ENCODE measurements at places on chromosomes 4 and X.

DNA sequence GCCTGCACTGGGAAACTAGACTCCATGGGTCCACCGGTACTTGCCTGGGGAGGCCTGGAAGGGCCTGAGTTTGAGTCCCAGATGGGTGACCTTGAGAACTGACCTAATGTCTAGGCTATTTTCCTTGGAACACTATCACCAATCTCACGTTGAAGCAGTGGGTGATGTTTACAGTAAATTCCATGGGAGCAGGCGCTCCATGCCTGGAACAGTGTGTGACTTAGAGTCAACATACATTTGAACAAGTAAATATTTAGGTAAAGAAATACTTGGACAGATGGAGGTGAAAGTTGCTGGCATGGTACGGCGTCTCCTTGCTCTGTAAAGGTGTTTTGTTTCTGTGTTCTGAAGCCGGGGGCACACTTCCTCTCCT, 47.5 kb downstream of the TBC1D14 start:
- DNase-seq: no peak

DNA sequence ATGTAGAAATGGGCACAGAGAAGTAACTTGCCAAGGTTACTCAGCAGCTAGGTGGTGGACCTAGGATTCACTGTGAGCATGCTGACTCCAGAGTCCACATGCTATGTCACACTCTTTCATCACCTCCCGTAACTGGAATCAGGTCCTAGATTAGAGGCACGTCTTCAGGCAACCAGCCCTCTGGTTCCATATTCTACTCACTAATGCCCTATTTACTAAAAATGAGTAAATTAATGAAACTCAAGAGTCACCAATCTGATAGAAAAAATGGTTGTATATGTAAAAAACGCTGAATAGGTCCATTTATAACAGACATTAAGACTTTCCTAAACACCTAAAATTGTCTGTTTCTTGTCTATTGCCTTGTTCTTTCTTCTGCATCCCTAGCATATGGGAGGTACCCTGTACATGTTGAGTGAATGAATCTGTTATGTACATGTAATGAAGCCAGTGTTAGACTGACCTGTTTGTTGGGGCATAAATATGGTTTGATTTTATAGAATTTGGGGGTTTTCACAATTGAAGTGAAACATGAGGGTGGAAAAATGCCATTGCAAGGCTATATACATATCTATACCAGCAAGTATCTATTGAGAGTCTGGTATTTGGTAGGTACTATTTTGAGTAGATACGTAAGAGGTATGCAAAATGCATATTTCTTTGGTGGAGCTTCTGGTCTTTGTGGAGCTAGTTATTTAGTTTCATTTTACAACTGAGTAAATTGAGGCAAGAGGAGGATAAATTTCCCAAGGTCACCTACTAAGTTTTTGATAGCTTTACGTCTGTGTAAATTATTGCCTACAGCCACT, 7.5 kb upstream of the RUFY3 start:
- no peak for DNase-seq

DNA sequence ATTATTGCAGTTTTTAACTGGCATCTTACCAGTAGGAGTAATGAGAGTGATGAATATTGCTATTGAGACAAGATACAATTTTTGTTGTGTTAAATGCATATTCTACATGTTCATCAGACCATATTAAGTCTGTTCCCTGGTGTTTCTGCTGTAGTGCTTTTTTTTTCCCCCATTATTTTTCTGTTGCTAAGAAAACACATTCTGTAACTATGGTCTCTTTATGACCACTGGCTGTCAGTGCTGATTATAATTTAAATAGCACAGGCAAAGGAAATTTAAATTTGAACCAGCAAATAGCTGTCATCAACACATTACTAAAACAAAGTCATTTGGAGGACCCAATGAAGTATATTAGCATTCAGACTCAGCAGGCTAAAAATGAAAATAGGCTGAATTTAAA, 98.3 kb upstream of the ANKRD50 start:
- no peak for DNase-seq

GRCh38 chrX:150848914-150849365, 49.5 kb downstream of the CD99L2 start:
- DNase-seq: no peak

- DNase-seq: no peak
Measured at GRCh38 chrX:130094696-130095095, 15.6 kb downstream of the ELF4 start.

GRCh38 chr4:123104310-123105025, 182.1 kb upstream of the NUDT6 start:
- DNase-seq: no peak

- DNase-seq: no peak
Measured at GRCh38 chr4:127708985-127709384, 21.2 kb upstream of the SLC25A31 start.

DNA sequence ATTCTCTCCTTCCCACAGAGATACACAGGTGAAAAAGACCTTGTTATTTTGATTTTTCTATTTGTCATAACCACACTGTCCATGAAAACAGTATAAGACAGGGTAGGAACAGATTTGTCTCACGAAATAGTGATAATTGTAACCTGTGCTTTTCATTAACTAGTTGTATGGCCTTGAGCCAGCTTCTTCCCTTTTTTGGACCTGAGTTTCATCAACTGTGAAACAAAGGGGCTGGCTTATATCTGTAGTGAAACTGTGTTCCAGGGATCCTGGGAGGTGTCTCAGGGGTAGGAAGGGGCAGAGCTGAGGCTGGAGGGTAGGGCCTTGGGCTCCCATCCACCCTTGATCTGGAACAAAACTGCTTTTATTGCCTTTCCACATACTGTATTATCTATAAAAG, 50.9 kb downstream of the MED28 start:
- no peak for DNase-seq

GRCh38 chr4:68256284-68256683, 10.8 kb upstream of the TMPRSS11B start:
- DNase-seq: no peak

DNA sequence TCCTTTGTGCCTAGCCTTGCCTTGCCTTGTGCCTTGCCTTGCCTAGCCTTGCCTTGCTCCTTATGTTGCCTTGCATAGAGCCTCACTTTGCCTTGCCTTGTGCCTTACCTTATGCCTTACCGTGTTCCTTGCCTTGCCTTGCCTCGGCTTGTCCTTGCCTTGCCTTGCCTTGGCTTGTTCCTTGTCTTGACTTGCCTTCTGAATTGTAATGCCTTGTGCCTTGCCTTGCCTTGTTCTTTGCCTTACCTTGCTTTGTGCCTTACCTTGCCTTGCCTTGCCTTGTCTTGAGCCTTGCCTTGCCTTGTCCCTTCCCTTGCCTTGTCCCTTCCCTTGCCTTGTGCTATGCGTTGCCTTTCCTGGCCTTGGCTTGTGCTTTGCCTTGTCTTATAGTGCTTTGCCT, 90.2 kb downstream of the TAB3 start:
- no peak for DNase-seq

DNA sequence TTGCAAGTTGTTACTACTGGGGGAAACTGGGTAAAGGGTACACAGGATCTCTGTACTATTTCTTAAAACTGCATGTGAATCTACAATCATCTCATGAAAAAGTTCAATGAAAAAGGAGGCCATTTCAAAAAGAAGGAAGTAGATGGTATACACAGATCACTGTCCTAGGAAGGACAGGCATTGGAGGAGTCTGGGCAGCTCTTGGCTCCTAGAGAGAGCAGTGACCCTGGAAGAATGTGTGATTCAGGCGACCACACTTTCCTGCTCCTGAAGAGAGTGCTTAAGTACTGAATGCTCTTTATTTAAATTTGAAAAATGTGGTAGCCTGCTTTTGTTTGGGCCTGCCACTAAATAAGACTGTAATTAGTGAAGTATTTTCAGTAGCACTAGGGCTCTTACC, 318.1 kb upstream of the CASK start:
- no peak for DNase-seq

DNA sequence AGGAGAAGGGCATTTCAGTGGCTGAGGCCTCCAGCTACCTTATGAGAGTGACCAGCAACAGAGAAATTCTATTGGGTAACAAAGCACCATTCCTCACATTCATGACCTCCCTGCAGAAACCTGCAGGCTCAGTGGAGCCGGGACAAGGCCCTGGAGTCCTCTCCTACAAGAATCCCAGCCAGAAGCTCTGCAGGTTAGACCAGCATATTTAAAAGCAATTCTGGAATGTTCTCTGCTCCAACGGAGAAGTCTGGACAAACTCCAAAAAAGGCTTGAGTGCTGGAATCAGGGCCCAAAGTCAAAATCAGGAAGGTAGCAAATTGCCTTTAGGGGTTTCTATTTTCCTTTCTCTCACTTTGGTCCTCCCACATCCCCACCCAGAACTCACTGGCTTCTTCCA, 202.9 kb downstream of the SCFD2 start:
- no peak for DNase-seq

GRCh38 chr4:833156-833555, 7.2 kb upstream of the CPLX1 start:
- no peak for DNase-seq

- no peak for DNase-seq
Measured at GRCh38 chr4:47891928-47892327, 22.5 kb downstream of the NFXL1 start.

- DNase-seq: no peak
Measured at GRCh38 chr4:71360844-71361243, 22.0 kb downstream of the SLC4A4 start.

- DNase-seq: no peak
Measured at GRCh38 chr4:65521666-65522065, 148.6 kb downstream of the EPHA5 start.

- DNase-seq: no peak
Measured at GRCh38 chr4:174135530-174135929, 147.9 kb downstream of the FBXO8 start.

GRCh38 chr4:148203056-148203898, 238.9 kb downstream of the NR3C2 start:
- DNase-seq: no peak

DNA sequence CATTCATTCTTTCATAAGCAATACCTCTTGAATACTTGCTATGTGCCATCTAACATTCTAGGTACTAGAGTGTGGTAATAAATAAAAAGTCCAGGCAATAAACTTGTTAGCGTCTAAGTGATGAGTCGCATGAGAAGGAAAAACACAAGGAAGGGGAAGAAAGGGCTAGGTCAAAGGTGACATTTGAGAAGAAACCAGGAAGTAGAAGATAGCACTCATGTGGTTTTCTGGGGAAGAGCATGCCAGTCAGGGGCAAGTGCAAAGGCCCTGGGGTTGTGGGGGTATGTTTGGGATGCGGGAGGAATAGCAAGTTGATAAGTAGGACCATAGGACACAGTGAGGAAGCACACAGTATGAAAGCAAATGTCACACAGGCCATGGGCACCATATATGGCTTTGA, 157.0 kb downstream of the TSPAN5 start:
- DNase-seq: no peak

GRCh38 chr4:96315815-96316214, 475.9 kb downstream of the PDHA2 start:
- DNase-seq: no peak

DNA sequence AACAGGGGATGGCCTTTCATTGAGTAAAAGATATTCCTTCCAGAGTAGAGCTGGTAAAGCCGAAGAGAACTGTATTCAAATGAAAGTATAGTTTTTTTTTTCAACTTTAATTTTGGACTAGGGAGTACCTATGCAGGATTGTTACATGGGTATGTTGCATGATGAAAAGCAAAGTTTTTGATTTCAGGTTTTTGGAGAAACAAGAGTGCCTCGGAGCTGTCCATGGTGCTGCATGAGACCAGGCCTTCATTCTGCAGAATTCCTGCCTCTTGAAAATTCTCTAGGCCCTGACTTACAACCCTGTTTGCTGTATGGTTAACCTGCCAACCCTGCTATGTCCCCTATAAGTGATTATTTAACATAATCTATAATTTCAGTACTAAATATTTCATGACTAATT, 1065.7 kb upstream of the FTHL17 start:
- DNase-seq: no peak

GRCh38 chrX:20530406-20530921, 263.8 kb upstream of the RPS6KA3 start:
- peak; percentile 35 for DNase-seq

GRCh38 chr4:46385946-46386345, 4.0 kb downstream of the GABRA2 start:
- DNase-seq: no peak

- no peak for DNase-seq
Measured at GRCh38 chr4:174474457-174475075, 47.7 kb downstream of the HPGD start.

DNA sequence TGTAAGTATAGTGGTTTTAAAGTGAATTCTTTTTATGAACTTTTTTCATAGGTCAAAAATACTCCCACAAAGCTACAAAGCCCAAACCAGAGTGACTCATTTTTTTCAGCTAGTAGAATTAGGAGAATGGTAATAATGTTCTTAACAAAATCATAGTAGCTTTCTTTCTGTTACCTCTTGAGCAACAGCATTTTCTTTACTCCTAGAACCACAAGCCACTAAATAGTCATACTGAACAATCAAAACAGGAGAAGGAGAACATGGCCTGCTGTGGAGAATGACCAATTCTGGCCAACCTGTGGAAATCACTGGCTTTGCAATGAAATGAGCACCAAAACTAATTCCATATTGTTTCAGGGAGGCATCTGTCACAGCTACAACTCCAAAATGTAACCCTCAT, 112.9 kb downstream of the AMMECR1 start:
- no peak for DNase-seq

- DNase-seq: no peak
Measured at GRCh38 chrX:7987160-7988012, 60.2 kb upstream of the PNPLA4 start.

GRCh38 chr4:10098780-10099160, 17.8 kb downstream of the WDR1 start:
- DNase-seq: no peak

DNA sequence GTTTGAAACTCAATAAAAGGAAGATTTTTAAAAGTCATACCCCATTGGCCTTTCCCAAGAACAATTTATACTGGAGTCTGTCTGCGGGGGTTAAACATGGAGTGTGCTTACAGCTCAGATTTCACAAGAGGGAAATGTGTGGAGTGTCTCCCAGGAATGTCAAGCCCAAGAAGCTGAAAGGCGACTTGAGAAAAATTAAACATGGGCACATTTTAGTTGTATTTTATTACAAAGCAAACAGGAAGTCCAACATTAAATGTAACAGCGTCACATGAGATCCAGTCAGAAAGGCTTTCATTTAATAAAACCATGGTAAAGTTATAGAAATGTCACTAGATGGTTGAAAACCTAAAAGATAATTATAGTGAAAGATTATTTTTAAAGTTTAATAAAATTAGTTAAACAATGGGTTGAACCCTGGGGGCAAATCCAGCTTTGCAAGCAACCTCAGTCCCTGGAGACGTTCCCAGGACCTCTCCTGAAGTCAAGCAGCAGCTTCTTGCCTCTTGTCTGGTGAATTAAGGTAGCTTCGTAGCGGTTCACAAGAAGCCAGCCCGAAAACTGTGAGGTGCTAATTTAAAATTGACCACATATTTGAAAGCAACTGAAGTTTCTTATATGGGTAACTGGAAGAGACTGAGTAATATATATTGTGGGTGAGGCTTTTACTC, 168.4 kb upstream of the EDNRA start:
- no peak for DNase-seq

GRCh38 chrX:1392376-1393068, 609 bp upstream of the SLC25A6 start:
- no peak for DNase-seq

GRCh38 chr4:957581-958313, 15.6 kb downstream of the DGKQ start:
- DNase-seq: no peak

All from stimulated activated CD8-positive, alpha-beta memory T cell treated with anti-CD3 and anti-CD28 coated beads, Interleukin-15, amount 100 ng/mL, for 1 hour (primary cell).